ENCODE measurements at places on chromosomes 3 and 15.

GRCh38 chr15:85316244-85316934 lies 64.0 kb upstream of the AKAP13 start:
- no peak for DNase-seq

DNA sequence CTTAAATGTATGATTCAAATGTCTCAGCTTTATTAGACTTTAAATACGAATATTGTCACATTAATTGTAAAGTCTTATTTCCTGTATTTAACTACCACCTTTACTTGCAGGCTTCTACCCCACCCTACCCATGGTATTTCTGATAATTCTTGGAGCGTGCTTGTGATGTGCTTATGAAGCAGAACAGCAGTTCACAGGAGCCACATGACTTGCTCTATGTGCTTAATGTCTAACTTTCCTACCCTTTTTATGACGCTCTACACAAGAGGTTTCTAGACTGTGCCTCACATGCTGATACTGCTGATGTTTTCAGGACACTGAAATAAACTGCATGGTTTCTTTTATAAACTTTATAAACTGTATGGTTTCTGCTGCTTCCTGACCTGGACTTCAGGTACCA lies 553.5 kb upstream of the CCDC54 start:
- DNase-seq, result no peak

DNA sequence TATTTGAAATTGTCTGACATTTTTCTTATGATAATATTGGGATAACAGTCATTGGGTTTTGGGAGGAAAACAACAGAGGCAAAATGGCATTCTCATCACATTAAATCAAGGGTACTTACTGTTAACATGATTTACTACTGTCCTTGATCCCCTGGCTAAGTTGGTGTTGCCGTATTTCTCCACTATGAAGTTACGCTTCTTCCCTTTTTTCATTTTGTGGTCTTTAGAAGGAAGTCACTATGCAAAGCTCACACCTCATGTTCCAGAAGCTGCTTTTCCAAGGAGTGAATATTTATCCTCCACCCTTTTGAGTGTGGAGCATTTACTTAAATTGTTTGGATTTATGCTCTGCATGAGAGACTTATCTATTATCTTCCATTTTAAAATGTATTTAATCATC lies 63.7 kb downstream of the ALCAM start:
- no peak for DNase-seq

DNA sequence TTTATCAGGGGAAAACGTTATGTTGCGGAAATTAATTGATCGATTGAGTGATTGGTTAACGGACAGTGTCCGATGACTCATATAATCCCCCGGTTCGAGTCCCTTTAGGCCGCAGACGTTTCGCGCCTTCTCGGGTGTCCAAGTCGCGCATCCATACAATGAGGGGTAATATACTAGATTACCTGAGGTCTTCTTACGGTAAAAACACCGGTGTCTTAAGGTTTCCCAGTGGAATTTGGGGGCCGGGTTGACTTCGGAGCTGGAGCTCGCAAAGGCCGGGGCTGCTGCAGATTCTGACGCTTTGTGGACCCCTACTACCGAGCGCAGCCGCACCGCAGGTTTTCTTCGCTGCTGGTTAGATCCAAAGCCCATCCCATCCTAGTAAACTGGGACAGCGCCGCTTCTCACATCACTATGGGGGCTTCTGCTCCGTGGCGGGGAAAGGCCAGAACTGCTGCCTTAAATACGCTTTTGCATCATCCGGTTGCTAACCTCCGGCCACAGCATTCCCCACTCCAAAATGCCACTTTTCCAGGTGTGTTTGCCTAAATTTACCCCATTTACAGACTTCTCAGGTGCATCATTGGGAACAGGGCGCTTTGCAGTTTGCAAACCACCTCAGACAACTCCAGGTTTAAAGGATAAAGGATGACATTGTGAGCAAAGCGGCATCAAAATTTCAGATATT lies 858 bp upstream of the SACM1L start:
- DNase-seq, result peak; percentile 42

- DNase-seq, result no peak
Observed at GRCh38 chr15:70113304-70113700, 15.6 kb upstream of the TLE3 start.

GRCh38 chr3:61141697-61142096 lies 109.6 kb downstream of the FHIT start:
- DNase-seq, result no peak

GRCh38 chr3:195855471-195856409 lies 44.0 kb upstream of the MUC4 start:
- DNase-seq, result no peak

GRCh38 chr15:71526060-71526820 lies 284.1 kb upstream of the NR2E3 start:
- no peak for DNase-seq

- DNase-seq, result no peak
Observed at GRCh38 chr15:51939216-51939615, 32.4 kb downstream of the LEO1 start.
